ENCODE measurements at places on chromosomes 6 and 20.

DNA sequence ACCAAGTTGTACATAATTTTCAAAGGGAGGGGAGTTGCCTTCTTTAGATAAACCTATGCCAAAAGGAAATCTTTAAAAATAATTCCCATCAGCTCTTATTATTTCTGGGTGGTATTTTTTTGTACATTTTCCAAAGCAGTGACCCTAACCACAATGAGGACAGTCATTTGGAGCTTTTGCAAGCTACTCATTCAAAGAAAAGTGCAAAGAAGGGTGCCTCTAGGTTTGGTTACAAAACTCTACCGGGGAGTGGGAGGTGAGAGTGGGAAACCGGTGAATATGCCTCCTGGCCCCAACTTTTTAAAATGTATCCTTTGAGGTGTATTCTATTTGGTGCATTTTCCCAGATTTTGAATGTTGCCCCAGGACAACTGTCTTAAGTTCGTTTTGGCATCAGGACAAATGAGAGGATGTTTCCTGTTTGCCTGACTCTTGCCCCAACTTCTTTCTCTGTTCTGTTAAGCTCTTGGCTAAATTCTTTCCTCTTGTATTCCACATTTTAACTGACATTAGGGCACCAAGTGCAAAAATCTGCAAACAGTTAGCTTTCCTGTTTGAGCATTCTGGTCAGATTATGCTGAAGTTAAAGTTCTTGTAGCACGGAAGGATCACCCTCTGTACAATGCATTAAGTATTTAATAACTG, 78.9 kb downstream of the SLX4IP start:
- no peak for DNase-seq

GRCh38 chr6:159578629-159579028, 114.4 kb downstream of the SOD2 start:
- no peak for DNase-seq

- no peak for DNase-seq
These were observed 17.0 kb downstream of the KIF25 start for GRCh38 chr6:168014428-168014827.

GRCh38 chr6:45417436-45417835, 39.7 kb upstream of the SUPT3H start:
- no peak for DNase-seq

- no peak for DNase-seq
These were observed 218.0 kb downstream of the THBS2 start for GRCh38 chr6:169035385-169036240.

GRCh38 chr6:161415302-161415855, 141.5 kb upstream of the AGPAT4 start:
- no peak for DNase-seq

- DNase-seq = no peak
These were observed 50.8 kb upstream of the BACH2 start for GRCh38 chr6:90347411-90347851.

DNA sequence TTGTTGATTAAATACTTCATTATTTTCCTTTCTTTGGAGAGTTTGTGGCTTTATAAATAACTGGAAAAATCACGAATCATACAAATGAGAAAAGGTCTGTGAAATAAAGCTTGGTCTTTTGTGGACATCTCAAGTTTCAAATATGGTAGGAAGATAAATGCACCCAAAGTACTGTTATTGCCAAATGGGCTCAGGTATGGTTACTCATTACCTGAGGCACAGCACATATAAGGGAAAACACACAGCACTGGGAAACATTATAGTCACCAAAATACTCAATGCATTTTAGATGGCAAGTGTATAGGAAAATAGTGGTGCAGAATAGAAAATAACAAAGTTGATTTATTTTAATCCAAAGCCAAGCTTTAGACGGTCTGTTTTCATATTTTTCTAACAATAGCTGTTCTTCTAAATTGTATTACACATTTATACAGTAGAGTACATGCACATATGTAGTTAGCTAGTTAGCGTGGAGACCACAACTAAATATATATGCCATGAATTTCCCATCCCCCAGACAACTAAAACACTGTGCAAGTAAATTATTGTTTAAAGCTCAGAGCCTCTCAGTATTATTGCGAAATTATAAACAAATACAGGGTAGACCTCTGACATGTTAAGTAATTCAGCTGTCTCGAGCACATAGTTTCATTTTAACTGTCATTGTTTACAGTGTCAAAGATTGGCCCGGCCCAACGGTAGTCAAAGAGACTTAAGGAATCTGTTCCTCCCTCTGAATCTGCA, 336.0 kb downstream of the SYNE1 start:
- no peak for DNase-seq

DNA sequence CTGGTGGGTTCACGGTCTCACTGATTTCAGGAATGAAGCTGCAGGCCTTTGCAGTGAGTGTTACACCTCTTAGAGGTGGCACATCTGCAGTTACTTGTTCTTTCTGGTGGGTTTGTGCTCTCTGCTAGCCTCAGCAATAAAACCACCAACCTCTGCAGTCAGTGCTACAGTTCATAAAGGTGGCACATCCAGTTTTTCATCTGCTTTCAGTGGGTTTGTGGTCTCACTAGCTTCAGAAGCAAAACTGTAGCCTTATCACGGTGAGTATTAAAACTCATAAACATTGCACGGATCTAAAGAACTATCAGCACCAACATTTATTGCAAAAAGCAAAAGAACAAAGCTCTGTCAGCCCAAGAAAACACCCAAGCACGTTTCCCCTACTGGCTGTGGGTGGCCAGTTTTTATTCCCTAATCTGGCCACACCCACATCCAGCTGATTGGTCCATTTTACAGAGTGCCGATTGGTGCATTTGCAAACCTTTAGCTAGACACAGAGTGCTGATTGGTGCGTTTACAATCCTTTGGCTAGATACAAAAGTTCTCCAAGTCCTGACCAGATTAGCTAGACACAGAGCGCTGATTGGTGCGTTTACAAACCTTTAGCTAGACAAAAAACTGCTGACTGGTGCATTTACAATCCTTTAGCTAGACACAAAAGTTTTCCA, 3.4 kb upstream of the TMEM14C start:
- DNase-seq = no peak
